ENCODE measurements at places on chromosomes 7 and 10.

- peak; percentile 50 for DNase-seq
These were observed at the start of gene AS3MT for GRCh38 chr10:102869258-102870198. AS3MT (plus strand) TSS chr10:102869470; CDS start chr10:102869593, 123 bp downstream.

GRCh38 chr10:31927884-31928548 lies 615 bp downstream of the ARHGAP12 start:
- DNase-seq: peak; percentile 57

GRCh38 chr7:157691586-157692459 lies 355.0 kb downstream of the DNAJB6 start:
- no peak for DNase-seq

- no peak for DNase-seq
These were observed 97.3 kb upstream of the GTF2I start for GRCh38 chr7:74560086-74560719.

GRCh38 chr7:36396150-36396549 lies 6.5 kb downstream of the ANLN start:
- peak; percentile 63 for DNase-seq

All from ACHN (cell line).